Esophagus squamous epithelium (tissue), 5 donors: ENCODE measurements at places on chromosomes 12 and 14.

- DNase-seq = no peak
Observed at GRCh38 chr12:131131808-131132117, 178.1 kb downstream of the ADGRD1 start.

GRCh38 chr12:107730618-107731341 lies 30.2 kb downstream of the PRDM4 start:
- DNase-seq = no peak

- no peak for DNase-seq
Observed at GRCh38 chr12:54398995-54399793, 14.7 kb upstream of the ZNF385A start.

- DNase-seq = no peak
Observed at GRCh38 chr12:11228296-11228879, 41.1 kb downstream of the PRB3 start.

GRCh38 chr12:54680374-54680773 lies 32.2 kb upstream of the DCD start:
- no peak for DNase-seq
